ENCODE measurements at places on chromosomes 2 and 18.

- DNase-seq, result no peak
Observed at GRCh38 chr18:33928231-33928630, 296.5 kb downstream of the NOL4 start.

GRCh38 chr18:44025421-44025820, 655.3 kb upstream of the SETBP1 start:
- DNase-seq, result no peak

- DNase-seq, result no peak
Observed at GRCh38 chr2:233358335-233358734, 4.0 kb downstream of the DGKD start.

DNA sequence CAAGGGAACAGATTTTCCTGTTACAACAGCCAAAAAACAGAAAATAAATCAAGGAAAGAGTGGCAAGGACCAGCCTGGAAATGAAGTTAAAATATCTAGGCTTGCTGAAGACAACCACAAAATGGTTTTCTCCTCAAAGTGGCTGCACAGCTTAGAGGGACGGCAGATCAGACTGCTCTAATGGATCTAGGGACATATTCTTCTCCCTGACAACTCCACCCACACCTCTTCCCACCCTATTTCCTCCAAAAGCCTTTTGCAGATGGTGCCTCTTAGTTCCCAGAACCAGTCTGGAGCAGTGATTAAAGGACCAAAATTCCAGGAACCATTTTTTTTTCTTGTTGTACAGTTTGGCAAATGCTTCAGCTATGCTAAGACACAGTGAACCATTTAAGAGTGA, 220.2 kb upstream of the SIX2 start:
- DNase-seq, result no peak

- DNase-seq, result no peak
Observed at GRCh38 chr2:162917626-162918025, 79.1 kb upstream of the KCNH7 start.

DNA sequence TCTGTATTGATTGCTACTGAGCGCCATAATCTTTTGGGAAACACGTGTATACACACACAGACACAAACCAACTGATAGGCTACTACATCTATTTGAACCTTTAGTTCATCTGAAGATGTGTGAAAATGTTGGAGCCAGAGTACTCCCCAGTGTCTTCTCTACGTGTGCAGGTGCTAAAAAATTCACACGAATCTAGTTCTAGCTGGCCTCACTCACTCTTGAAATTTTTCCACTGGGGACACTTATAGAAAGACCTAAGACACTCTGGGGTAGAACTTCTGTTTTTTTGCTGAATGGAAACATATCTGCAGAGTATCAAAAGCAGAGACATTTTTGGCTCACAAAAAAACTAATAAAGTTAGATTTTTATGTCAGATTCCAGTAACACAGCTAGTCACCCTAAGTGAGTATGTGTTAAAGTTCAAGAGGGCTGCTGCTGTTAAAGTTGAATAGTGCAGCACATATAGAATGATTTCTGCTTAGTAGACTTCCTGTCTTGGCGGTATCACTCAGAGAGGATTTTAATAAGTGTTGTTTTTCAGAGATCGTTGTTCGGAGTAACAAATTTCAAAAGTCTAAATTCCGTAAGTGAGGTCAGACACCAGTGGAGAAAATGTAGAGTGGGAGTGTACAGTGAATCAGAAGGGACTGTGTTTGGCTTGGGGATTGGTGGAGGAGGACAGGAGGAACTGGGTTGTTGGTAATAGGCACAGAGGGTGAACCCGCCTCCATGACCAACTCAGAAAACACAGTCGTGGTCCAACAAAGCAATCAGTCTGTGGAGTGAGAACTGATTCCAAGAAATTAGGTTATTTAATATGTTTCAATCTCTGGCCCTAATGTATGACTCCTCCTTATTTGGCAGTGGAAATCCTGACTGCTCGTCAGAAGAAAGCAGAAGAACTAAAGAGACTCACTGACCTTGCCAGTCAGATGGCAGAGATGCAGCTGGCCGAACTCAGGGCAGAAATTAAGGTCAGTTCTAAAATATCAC, 43.1 kb downstream of the KCTD18 start:
- peak; percentile 49 for DNase-seq

DNA sequence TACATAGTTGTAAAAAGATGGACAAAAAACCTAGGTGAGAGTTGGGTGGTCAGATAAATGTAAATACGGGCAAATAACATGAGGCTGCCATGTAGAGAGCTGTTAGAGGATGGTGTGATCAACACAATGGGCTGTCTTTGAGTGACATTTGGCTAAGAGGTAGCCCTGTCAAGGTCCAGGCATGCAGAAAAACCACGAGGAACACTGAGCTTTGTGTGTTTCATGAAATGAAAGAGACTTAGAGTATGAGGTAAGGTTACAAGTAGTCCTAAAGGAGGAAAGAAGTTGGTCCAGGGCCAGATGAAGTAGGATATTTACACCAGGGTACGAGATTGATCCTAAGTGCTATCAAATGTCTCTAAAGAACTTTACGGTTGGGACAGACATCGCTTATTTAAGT, 160.9 kb downstream of the RDH14 start:
- DNase-seq, result no peak

DNA sequence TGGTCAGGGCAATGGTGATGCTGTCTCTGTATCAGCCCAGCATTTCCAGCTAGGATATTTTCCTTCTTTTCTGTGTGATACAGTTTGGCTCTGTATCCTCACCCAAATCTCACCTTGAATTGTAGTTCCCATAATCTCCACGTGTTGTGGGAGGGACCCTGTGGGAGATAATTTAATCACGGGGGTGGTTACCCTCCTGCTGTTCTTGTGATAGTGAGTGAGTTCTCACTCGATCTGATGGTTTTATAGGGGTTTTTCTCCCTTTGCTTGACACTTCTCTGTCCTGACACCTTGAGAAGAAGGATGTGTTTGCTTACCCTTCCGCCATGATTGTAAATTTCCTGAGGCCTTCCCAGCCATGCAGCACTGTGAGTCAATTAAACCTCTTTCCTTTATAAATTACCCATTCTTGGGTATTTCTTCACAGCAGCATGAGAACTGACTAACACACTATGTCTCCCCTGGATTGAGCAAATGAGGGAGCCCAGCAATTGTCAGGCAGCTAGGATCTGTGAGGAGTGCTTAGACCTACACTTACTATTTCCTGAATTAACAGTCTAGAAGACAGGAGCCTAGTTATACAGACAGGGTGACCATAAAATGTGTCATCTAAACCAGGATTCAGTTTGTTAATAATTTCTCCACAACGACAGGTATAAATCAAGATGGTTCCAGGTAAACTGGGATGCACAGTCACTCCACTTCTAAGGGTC, 6.0 kb downstream of the SCN2A start:
- no peak for DNase-seq

DNA sequence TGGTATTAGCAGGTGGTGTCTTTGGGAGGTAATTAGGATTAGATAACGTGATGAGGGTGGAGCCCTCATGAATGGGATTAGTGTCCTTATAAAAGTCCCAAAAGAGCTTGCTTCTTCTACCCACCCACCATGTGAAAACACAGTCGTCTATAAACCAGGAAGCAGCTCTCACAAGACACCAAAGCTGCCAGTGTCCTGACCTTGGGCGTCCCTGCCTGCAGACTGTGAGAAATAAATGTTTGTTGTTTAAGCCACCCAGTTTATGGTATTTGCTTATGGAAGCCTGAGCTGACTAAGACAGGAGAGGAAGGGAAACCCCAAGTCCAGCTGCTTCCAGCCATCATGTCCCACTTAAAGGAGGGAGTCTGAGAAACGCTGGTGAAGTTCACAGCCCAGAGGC, 13.6 kb downstream of the ADI1 start:
- no peak for DNase-seq

All from activated naive CD8-positive, alpha-beta T cell treated with anti-CD3 and anti-CD28 coated beads for 36 hours (primary cell).